ENCODE measurements at places on chromosomes 6 and 20.

GRCh38 chr6:156082012-156082411 is 626.4 kb upstream of the NOX3 start:
- no peak for DNase-seq

- DNase-seq, result no peak
Measured at GRCh38 chr6:139942331-139942730, 567.9 kb upstream of the CITED2 start.

GRCh38 chr6:115838216-115838615 is 222.5 kb downstream of the FRK start:
- no peak for DNase-seq

- DNase-seq, result no peak
Measured at GRCh38 chr6:90403489-90404381, 107.1 kb upstream of the BACH2 start.

- no peak for DNase-seq
Measured at GRCh38 chr6:36290668-36291620, 21.1 kb downstream of the PNPLA1 start.

GRCh38 chr6:10210052-10210451 is 204.8 kb downstream of the TFAP2A start:
- DNase-seq, result no peak

- no peak for DNase-seq
Measured at GRCh38 chr6:55827818-55828522, 47.4 kb downstream of the BMP5 start.

DNA sequence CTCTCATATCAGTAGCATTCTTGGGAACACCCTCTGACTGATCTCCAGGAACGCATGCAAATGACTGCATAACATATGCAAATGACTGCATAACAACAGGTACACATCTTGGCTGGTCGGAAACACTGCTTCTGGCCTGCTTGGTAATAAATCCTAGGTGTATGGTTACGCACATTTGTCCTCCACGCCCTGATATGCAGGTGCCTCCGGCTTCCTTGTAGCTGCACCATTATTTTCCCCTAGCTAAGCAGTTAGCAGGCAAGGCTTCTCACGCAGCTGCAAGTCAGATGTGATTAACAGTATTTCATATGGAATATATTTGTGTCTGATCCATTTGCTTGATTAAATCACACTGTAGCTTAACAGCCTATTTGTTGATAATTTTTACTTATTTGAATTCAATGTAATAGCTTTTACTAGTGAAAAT is 5.9 kb downstream of the RPS6KA2 start:
- no peak for DNase-seq

DNA sequence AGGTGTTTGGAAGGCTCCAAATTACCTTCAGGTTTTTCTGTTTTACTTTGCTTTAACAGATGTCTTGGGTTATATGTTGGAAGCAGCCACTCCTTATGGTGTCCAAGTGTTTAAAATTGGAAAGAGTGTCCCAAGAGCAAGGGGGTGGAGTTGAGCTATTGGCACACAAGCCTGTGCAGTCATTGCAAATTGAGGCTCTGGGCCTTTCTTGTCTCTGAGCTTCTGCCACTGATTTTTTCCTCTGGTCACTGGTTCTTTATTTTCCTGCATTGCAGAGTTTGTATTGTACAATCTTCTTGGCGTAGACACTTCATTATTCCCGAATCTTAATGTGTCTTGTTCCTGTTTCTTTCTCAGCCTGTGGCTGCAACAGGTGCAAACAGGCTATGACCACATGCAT is 598.8 kb downstream of the RNF144B start:
- DNase-seq, result no peak

- DNase-seq, result no peak
Measured at GRCh38 chr20:53707371-53708055, 113.9 kb upstream of the ZNF217 start.

DNA sequence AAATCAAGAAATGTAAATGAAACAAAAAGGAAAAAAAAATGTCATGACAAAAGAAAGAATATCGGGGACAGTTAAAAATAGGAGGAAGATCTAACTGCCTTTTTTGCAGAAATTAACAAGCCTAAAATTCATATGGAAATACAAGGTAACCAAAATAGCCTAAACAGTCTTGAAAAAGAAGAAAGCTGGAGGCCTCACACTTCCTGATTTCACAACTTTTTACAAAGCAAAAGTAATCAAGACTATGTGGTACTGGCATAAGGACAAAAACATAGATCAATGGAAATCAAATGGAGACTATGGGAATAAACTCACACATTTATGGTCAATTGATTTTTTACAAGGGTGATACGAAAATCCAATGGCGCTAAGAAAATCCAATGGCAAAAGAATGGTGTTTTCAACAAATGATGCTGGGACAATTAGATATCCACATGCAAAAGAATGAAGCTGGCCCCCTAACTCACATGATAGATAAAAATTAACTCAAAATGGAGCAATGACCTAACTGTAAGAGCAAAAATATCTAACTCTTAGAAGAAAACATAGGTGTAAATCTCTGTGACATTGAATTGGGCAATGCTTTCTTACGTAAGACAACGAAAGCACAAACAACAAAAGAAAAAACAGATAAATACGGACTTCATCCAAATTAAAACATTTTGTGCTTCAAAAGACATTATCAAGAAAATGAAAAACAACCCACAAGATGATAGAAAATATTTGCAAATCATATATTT is 24.5 kb downstream of the MAP3K5 start:
- no peak for DNase-seq

DNA sequence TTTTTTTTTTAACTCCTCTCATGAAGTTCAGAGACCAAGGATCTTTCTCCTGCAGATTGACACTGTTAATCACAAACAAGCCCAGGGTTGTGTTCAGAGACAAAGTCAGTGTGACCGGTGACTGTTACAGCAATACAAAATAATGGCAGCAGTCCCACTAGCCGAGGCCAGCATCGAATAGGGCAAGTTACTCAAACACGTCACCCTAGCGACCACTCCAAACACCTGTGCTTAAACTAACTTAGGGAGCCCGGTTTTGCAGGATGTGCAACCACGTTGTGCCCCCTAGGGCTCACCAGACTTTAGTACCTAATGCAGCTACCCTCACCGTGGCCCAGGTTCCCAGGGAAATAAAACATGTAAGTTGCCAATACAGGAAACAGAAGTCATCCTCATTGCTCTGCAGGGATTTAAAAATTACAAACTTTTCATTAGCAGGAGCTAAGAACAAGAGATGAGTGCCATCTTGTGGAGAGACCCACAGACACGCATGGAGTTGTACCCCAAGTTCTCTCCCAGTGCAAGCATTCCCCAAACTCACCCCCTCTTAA is 38.1 kb downstream of the FAM50B start:
- no peak for DNase-seq

GRCh38 chr6:159640722-159641482 is 52.1 kb downstream of the SOD2 start:
- no peak for DNase-seq

DNA sequence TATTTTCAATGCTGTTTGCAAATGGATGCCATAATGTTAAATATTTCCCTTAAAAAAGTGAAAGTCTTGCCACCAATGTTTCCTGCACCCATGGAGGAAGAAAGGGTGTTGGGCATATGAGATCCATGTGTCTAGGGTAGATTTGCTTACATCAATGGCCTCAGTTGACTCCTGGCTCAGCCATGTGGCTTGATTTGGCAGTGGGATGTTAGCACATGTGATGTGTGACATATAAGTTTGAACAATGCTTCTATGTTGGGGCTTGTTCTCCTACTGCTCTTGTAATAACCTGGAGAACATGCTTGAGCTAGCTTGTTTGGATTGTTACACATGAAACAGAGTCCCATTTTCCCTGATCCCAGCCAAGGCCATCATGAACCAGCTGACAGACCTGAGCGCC is 187.6 kb downstream of the SCP2D1 start:
- DNase-seq, result no peak

DNA sequence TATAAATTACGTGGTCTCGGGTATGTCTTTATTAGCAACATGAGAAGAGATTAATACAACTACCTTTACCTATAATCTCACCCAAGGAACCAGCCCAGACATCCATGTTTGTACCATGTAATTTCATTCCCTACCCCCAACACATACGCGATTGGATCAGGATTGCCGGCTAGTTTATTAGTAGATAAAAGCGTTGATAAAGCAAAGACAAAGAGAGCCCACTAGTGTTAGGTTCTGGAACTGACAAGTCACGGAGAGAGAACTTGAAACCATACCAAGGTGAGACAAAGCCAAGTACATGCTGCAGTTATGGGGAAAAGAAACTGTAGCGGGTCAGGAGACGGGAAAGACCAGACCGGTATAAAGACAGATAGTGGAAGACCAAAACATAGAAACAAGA is 37.4 kb upstream of the FAM135A start:
- no peak for DNase-seq

GRCh38 chr20:31908016-31908415 is 37.6 kb downstream of the TTLL9 start:
- no peak for DNase-seq

DNA sequence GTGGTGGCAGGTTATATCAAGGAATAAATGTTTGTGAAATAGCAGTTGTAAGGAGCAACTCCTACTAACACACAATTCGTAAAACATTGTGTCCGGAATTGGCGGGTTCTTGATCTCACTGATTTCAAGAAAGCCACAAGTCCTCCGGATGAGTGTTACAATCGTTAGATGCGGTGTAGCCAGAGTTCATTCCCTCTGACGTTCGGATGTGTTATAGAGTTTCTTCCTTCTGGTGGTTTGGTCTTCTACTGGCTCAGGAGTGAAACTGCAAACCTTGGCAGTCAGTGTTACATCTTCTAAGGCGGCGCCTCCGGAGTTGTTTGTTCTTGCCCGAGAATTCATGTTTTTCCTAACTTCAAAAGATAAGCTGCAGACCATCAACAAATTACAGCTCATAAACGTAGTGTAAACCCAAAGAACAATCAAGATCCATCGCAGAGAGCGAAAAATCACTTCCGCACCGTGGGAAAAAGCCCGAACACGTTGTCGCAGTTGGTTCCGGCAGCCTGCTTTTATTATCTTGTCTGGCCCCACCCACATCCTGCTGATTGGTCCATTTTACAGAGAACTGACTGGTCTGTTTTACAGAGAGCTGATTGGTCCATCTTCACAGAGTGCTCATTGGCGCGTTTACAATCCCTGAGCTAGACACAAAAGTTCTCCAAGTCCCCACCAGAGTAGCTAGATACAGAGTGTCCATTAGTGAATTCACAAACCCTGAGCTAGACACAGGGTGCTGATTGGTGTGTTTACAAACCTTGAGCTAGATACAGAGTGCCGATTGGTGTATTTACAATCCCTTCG is 58.2 kb downstream of the TRIM27 start:
- no peak for DNase-seq

DNA sequence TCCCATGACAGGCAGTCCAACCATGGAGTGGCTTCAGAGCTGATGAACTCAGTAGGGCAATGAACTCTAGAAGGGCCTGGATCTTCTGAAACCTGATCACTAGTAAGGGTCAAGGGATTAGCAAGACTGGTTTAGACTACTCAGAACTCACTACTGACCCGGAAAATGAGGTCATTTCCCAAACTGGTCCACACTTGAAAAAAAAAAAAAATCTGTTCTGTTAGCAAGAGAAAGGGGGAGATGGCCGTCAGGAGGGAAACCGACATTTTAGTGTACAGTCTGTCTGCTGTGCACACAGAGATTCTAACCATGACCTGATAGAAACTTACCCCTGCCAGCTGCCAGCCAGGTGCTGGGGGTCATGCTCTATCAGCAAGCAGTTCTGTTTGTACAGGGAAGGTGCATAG is 262.4 kb upstream of the AGPAT4 start:
- no peak for DNase-seq

DNA sequence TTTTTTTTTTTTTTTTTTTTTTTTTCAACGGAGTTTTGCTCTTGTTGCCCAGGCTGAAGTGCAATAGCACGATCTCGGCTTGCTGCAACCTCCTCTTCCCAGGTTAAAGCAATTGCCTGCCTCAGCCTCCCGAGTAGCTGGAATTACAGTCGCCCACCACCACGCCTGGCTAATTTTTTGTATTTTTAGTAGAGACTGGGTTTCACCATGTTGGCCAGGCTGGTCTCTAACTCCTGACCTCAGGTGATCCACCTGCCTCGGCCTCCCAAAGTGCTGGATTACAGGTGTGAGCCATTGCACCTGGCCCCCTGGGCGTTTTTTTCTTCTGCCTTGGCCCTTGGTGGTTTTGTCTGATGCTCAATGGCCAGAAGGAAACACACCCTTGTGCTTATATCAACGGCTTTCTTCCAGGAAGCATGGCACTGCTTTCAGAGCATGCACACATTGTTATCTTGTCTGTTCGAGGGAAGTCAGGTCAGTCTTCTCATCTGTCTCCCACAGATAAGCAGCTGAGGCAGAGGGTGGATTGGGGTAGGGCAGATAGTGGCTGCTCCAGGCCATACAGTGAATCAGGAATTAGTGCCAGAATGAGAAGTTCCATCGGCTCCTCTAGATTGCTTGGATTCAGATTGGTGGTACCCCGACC is 203.1 kb downstream of the TSHZ2 start:
- DNase-seq, result no peak

GRCh38 chr6:73978330-73978729 is 282.3 kb downstream of the CD109 start:
- no peak for DNase-seq

GRCh38 chr6:9083108-9083507 is 647.8 kb upstream of the SLC35B3 start:
- no peak for DNase-seq

DNA sequence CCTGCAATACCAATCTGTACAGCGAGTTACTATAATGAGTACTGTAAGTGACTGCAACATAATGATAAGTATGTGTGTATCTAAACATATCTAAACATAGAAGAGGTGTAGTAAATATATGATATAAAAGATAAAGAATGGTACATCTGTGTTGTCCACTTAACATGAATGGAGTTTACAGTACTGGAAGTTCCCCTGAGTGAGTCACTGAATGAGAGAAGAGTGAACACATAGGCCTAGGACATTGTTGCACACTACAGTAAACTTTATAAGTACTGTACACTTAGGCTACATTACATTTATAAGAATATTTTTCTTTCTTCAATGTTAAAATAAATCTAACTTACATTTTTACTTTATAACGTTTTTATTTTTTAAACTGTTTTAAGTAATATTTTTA is 380.4 kb downstream of the MMUT start:
- DNase-seq, result no peak

GRCh38 chr6:56019973-56020372 is 144.6 kb upstream of the BMP5 start:
- no peak for DNase-seq

GRCh38 chr20:58889334-58889760 is 36.8 kb downstream of the GNAS start:
- DNase-seq, result no peak

DNA sequence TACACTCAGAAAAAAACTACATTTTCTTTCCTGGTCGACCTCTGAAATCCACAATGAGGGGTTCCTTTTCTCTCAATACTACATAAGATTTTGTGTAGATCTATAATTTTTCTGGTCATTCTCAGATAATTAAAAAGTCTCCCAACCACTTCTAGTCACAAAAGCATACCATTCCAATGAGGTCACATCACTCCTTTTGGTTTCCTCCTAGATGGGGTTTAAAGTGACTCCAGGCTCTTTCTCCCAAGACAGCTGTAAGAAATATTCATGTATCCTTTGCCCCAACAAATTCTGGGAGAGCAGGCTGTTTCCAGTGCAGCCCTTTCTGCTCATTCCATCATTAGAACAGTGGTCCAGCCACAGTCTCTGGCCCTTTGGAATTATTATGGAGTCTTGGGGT is 43.1 kb upstream of the BEND6 start:
- DNase-seq, result peak; percentile 69
